Chondrocyte (in vitro differentiated cells): ENCODE measurements at places on chromosomes 1 and 21. TPM values are rescaled to one million over a fixed set of nuclear protein-coding genes. Genes with fewer than 3 reads are reported as not detected.

The IL22RA1 gene
- total RNA-seq: not detected in 3 replicates

DNA sequence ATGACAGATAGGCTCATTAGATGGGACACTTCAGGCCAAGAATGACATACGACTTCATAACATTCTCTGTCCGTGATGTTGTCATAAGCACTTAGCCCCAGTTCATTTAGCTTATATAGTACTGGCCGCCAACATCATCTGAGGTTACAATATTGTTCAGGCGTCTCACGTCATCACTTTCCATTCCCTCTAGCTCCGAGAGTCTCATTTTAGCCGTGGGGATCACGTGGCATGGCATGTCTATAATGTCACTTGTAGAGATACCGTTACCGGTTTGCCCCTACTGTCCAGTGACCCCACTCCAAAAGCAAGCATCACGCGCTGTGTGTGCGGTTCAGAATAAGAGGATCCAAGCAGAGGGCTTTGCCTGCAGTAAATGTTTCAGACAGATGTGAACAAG, 34.6 kb upstream of the HEATR1 start:
- no peak overlapping the region for H3K4me3 ChIP-seq
- H3K27me3 ChIP-seq: peaks cover 6% of the 10 kb centered on the region
- DNase-seq: no peak
- H3K27ac ChIP-seq: no peak overlapping the region

- no peaks in the 10 kb centered on the region for H3K36me3 ChIP-seq
- H3K4me1 ChIP-seq: no peaks in the 10 kb centered on the region
- no peak overlapping the region for H3K4me3 ChIP-seq
- H3K27me3 ChIP-seq: no peaks in the 10 kb centered on the region
- H3K27ac ChIP-seq: no peak overlapping the region
Measured at GRCh38 chr1:240693036-240693435, 81.1 kb upstream of the GREM2 start.

- H3K27me3 ChIP-seq: peaks cover 27% of the 10 kb centered on the region
- H3K27ac ChIP-seq: peak overlapping the region; percentile 41
- H3K36me3 ChIP-seq: no peaks in the 10 kb centered on the region
- H3K4me3 ChIP-seq: peak overlapping the region; percentile 1
- peaks cover 8% of the 10 kb centered on the region for H3K4me1 ChIP-seq
Measured at GRCh38 chr1:230464671-230465070, 38.5 kb upstream of the PGBD5 start.

The DPT gene
- 11.3 to 30.2 TPM (median 13.0 TPM) in 3 replicates for total RNA-seq

DNA sequence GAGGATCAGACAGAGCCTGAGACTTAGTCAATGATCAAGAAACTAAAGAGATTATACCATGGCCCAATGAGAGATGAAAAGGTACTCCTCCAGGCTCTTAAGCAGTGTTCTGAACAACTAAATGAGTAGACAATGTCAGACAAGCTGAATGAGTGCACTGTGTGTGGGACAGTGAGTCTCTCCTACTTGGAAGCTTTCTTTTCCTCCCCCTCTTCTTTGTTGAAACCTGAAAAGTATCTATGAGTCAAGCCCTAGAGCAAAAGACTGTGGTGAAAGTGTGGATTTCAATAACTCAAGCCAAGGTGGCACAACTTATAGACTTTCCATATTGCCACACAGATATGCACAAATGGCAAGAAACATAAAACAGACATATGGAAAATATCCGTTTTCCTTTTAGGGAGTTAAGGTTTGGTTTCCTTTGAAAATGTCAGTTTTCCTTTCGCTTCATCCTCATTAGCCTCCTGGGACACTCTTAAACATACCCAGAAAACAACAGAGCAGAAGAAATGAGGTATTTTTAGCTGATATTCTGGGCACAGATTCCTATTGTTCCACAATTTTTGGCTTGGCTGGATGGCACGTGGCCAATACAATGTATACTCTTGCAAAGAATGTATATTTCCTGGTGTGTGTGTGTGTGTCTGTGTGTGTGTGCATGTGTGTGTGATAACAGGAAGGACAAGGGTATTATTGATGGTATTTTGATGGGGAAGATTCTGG, 96.6 kb downstream of the LMX1A start:
- no peak for DNase-seq
- no peak overlapping the region for H3K4me3 ChIP-seq
- H3K36me3 ChIP-seq: no peaks in the 10 kb centered on the region
- H3K27me3 ChIP-seq: peaks cover 10% of the 10 kb centered on the region
- no peak overlapping the region for H3K27ac ChIP-seq

The NRDC gene
- total RNA-seq: 121 to 146 TPM (median 122 TPM) in 3 replicates

DNA sequence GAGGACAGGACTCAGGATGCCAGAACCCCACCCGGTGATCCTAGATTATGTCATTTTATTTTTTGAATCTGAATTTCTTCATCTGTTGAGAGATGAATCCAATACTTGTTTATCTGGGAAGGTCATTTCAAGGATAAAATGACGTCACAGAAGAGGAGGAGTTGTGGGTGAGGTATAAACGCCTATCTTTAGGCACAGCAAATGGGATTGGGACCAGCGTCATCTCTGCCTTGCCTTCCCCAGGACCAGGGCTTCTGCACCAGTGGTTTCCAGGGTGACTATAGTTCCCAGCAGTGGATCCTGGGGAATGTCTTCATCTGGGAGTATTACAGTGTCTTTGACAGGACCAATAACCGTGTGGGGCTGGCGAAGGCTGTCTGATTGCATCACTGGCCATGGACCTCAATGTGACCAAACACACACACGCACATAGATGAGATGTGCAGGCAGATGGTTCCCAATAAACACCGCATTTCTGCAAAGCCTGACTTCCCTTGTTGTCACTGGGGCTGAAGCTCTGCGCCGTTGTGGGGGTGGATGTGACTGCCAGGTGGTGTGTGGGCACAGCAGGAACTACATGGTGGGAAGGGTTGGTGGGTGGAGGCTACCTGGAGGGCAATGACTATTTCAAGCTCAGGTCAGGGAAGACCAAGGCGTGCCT, 28.1 kb downstream of the KCNA10 start:
- H3K27ac ChIP-seq: no peak overlapping the region
- H3K4me3 ChIP-seq: no peak overlapping the region
- H3K4me1 ChIP-seq: no peaks in the 10 kb centered on the region
- no peak for DNase-seq

GRCh38 chr21:42703136-42703908, 49.9 kb downstream of the PDE9A start:
- no peak for DNase-seq
- H3K36me3 ChIP-seq: peaks cover 17% of the 10 kb centered on the region
- no peaks in the 10 kb centered on the region for H3K4me1 ChIP-seq
- H3K27me3 ChIP-seq: peaks cover 54% of the 10 kb centered on the region
- H3K27ac ChIP-seq: no peak overlapping the region

GRCh38 chr1:178060789-178061556, 32.9 kb upstream of the RASAL2 start:
- H3K36me3 ChIP-seq: no peaks in the 10 kb centered on the region
- H3K27me3 ChIP-seq: no peaks in the 10 kb centered on the region
- H3K27ac ChIP-seq: peak overlapping the region; percentile 99
- peaks cover 61% of the 10 kb centered on the region for H3K4me1 ChIP-seq
- no peak for DNase-seq

DNA sequence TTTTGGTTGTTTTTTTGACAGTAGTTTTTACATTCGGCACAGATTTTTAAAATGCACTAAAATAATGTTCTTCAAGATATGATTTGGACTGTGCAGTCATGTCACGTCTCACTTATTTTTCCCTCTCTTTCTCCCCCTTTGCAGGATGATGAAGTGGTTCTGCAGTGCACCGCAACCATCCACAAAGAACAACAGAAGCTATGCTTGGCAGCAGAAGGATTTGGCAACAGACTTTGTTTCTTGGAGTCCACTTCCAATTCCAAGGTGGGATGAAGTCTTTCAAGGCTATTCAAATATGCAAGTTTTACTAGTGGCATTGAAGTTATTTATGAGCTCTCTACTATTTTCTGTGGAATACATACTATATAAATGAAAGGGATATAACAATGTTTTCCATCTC, 228.4 kb downstream of the RYR2 start:
- no peaks in the 10 kb centered on the region for H3K36me3 ChIP-seq
- no peaks in the 10 kb centered on the region for H3K4me1 ChIP-seq
- peaks cover 7% of the 10 kb centered on the region for H3K27me3 ChIP-seq
- no peak overlapping the region for H3K27ac ChIP-seq
